Camera-type eye (tissue), 1 donor: ENCODE measurements at places on chromosomes 3 and 15. TPM values are rescaled to one million over a fixed set of nuclear protein-coding genes. Genes with fewer than 3 reads are reported as not detected.

The RBP2 gene
- total RNA-seq = not detected

The SKIL gene
- 141 TPM for total RNA-seq

The PLSCR2 gene
- not detected for total RNA-seq

The GOLGA8G gene
- not detected for total RNA-seq

The NUP210 gene
- total RNA-seq = 29.5 TPM

The NR1I2 gene
- 0.38 TPM for total RNA-seq

The POLQ gene
- total RNA-seq = 5.6 TPM

The SCN10A gene
- total RNA-seq = not detected

The CLDN18 gene
- not detected for total RNA-seq

The TMEM108 gene
- total RNA-seq = 16.1 TPM

The IL17RB gene
- 8.7 TPM for total RNA-seq

The RASGRP1 gene
- 16.3 TPM for total RNA-seq

The KPNA4 gene
- total RNA-seq = 43.5 TPM

The TMOD2 gene
- 54.2 TPM for total RNA-seq

The EFHB gene
- total RNA-seq = 1.8 TPM

The CLDN16 gene
- total RNA-seq = 0.16 TPM

The VEPH1 gene
- 10.5 TPM for total RNA-seq

The UNC13C gene
- 67.3 TPM for total RNA-seq

The INKA1 gene
- total RNA-seq = 3.4 TPM

The MESP2 gene
- total RNA-seq = 2.8 TPM

The TTC21A gene
- 9.6 TPM for total RNA-seq

The PRR20G gene
- not detected for total RNA-seq

The SI gene
- not detected for total RNA-seq

The ACOX2 gene
- total RNA-seq = 22.8 TPM

The FAM174B gene
- 33.9 TPM for total RNA-seq

The ST8SIA2 gene
- 18.9 TPM for total RNA-seq

The WDR72 gene
- 1.4 TPM for total RNA-seq
